ENCODE measurements at places on chromosomes 5 and 9.

DNA sequence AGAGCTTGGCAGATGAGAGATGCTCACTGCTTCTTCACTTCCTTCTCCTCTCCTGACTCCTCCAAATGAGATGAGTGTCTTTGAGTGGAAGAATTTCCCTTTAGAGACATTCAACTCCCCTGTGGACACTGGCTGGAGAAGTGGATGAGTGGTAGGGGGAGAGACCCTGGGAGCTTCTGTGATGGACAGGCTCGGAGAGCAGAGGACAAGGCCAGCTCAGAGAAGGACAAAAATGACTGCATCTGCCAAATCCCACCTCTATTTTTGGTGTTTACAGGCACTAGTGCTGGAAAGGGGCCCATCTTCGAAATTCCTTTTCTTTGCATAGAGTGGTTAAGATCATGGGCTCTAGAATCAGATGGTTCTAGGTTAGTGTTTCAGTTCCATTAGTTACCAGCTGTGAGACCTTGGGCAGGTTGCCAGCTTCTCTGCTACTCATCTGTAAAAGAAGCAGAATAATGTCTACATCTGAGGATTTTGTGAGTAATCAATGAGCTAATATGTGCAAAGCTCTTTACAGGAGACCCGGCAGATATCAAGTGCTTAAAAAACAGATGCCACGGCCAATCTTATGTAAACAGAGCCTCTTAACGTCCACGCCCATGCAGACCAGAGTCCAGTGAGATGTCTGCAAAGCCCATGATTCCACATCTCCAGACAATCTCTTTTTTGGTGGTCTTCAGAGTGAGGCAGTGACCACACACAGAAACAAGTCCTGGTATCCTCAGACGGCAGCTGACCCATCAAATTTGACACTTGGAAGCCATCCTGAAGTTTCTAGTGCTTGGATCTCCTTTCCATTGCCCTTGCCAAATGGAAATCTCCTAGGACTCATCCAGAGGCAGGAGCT lies 13.6 kb upstream of the COL27A1 start:
- DNase-seq: no peak

GRCh38 chr9:136050266-136050700 lies 44.8 kb downstream of the NACC2 start:
- DNase-seq: no peak

- DNase-seq: no peak
These were observed 116.7 kb upstream of the RETREG1 start for GRCh38 chr5:16733331-16734006.

DNA sequence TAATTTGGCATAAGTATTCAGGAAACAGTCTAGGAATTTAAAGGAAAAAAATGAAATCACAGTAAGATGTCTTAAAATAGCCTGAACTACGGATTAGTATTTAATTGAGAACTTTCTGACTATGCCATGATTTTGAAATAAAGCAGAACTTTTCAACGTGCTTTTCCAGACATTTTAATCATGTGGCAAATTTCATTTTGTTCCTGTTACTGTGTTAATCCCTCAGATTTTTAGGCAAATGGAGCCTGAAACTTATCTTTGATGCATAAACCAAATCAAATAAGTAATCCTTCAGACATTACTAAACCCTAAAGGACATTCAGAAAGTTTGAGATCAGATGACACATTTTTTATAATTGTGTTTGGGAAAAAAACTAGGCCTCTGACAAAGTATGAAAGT lies 75.7 kb downstream of the FBN2 start:
- no peak for DNase-seq

All from glomerular endothelial cell (primary cell).